T follicular helper cell (primary cell): ENCODE measurements at places on chromosomes 1 and 21.

DNA sequence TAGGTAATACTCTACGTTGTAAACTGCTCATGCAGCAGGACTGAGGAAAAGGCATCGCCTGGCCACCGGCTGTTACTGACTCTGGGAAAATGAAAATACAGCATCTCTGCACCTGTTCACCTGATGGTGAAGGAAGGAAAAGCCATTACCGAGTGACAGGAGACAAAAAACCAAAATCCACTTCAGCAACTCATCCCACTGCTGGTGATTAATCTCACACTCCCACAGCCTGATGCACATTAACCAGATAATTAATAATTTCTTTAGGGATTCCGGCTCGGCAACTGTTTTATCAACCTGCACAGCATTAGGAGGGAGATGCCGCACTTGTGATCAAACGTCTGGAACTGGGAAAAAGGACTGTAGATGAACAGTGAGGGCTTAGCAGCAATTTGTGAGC lies 183.9 kb upstream of the ESRRG start:
- DNase-seq, result no peak

- DNase-seq, result no peak
Measured at GRCh38 chr1:59520827-59521418, 224.0 kb downstream of the FGGY start.

GRCh38 chr1:1355416-1355815 lies 2.9 kb downstream of the MXRA8 start:
- DNase-seq, result no peak

DNA sequence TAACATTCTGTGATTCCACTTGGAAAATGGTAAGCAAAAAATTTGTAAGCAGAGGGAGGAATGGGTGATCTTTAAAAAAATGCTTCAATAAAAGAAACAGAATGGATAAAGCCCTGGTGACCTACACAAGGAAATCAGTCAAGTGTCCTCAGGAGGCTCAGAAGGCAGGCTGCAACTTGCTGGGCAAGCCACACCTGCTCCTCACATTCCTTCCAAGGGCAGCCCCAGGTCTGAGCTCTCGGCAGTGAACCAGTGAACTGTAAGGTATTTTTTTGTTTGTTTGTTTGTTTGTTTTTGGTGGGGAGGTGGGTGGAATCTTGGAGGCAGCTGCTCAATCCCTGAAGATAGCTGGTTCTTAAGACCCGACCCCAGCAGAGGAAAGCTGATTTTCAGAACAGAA lies 4.4 kb downstream of the TACSTD2 start:
- no peak for DNase-seq

DNA sequence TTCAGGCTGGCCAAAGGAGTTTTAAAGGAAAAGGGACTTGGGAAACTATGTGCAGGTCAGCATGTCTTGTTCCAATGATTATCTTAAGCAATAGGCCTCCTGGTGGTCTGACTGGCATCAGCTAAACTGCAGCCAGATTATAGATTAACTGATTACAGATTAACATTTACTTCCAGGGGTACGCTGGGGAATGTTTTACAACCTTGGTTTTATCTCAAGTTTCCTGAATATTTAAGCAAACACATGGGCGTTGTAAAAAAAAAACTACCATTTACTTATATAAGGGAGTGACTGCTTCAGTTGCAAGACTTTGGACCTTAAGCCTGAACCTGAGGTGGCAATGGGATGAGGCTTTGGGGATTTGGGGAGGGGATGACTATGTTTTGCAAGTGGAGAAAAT lies 600.6 kb upstream of the B3GALT2 start:
- no peak for DNase-seq

- peak; percentile 79 for DNase-seq
Measured at GRCh38 chr1:9129266-9130041, 552 bp upstream of the GPR157 start.

DNA sequence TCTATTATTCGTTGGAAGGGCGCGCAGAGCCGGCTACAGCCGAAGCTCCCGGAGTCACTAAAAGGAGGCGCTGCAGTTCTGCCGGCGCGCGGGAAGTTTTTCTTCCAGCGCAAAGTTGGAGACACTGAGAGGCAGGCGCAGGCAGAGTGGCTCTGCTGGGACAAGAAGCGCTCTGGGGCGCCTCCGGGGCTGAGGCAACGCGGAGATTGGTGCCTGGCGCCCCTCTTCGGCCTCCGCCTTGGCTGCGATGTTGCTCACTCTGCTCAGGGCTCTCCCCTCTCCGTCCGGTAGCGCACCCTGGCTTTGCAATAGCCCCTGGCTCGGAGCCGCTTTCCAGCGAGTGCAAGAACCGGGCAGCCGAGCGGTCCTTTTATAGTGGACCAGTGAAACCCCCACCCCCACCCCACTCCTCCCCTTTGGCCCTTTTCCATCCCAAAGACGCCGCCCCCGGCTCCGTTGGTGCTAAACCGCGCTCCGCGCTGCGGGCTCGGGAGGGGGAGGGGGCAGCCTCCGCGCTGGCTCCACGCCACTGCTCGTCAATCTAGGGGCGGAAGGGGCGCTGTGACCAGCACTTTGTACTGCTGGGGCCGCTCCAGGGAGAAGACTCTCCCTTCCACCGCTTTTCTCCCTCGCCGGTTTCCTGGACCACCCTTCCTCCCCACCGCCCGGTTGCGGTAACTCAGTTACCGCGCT lies at the start of gene ADAMTS1:
Gene ADAMTS1 (minus strand): TSS at position 344 of the 693 bp plus-strand sequence. CDS start 455 bp downstream, outside the sequence.
- DNase-seq, result no peak

DNA sequence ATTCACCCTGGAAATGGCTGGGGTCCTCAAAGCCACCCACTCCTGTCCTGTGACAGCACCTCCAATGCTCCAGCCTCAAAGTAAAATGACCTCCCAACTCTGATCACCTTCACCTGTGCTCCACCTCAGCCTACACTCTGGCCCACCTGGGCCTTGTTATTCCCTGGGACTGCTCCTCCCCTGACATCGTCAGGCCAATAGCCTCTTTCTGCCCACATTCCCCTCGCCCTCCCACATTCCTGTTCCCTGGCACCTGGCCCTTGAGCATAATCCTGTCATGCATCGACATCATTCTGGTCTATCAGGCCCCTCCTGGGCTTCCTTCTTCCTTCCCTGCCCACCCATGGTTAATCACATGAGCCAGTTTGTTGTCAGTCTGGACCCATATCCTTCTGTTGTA lies 13.2 kb upstream of the BCAR3 start:
- no peak for DNase-seq

GRCh38 chr1:114023377-114023776 lies 44.1 kb downstream of the OLFML3 start:
- no peak for DNase-seq

DNA sequence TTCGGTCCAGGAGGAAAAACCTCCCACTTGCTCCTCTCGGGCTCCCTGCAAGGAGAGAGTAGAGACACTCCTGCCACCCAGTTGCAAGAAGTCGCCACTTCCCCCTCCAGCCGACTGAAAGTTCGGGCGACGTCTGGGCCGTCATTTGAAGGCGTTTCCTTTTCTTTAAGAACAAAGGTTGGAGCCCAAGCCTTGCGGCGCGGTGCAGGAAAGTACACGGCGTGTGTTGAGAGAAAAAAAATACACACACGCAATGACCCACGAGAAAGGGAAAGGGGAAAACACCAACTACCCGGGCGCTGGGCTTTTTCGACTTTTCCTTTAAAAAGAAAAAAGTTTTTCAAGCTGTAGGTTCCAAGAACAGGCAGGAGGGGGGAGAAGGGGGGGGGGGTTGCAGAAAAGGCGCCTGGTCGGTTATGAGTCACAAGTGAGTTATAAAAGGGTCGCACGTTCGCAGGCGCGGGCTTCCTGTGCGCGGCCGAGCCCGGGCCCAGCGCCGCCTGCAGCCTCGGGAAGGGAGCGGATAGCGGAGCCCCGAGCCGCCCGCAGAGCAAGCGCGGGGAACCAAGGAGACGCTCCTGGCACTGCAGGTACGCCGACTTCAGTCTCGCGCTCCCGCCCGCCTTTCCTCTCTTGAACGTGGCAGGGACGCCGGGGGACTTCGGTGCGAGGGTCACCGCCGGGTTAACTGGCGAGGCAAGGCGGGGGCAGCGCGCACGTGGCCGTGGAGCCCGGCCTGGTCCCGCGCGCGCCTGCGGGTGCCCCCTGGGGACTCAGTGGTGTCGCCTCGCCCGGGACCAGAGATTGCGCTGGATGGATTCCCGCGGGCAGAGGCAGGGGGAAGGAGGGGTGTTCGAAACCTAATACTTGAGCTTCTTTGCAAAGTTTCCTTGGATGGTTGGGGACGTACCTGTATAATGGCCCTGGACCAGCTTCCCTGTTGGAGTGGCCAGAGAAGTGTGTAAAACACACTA lies 45.3 kb downstream of the MRPL39 start:
- DNase-seq, result peak; percentile 28

DNA sequence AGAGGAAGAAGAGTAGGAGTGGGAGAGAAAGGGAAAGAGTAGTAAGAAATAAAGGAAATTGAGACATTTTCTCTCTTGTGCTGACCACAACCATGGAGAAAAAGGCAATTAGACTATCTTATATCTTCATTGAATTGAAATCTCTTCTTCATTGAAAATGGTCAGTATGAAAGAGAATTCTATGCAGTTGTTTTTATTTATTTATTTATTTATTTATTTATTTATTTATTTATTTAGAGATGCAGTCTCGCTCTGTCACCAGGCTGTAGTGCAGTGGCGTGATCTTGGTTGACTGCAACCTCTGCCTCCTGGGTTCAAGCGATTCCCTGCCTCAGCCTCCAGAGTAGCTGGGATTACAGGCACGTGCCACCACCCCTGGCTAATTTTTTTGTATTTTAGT lies 447.1 kb downstream of the PTPRC start:
- no peak for DNase-seq

DNA sequence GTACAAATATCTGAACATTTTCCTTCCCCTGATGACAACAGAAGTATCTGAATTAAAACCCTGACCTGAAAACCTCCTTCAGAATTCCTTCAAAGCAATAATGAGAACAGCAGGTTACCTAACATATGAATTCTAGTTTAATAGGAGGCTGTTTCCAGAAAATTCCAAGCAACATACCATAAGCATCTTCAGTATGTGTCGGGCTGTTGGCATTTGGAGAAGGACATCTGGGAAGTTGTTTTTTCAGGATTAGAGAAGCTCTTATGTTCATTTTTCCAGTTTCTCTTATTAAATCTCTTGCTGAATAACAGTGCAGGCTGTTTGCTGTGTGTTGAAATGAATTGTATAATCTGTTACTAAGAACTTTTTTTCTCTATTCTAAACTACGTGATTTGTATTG lies 101.5 kb downstream of the PLA2G4A start:
- DNase-seq, result no peak

DNA sequence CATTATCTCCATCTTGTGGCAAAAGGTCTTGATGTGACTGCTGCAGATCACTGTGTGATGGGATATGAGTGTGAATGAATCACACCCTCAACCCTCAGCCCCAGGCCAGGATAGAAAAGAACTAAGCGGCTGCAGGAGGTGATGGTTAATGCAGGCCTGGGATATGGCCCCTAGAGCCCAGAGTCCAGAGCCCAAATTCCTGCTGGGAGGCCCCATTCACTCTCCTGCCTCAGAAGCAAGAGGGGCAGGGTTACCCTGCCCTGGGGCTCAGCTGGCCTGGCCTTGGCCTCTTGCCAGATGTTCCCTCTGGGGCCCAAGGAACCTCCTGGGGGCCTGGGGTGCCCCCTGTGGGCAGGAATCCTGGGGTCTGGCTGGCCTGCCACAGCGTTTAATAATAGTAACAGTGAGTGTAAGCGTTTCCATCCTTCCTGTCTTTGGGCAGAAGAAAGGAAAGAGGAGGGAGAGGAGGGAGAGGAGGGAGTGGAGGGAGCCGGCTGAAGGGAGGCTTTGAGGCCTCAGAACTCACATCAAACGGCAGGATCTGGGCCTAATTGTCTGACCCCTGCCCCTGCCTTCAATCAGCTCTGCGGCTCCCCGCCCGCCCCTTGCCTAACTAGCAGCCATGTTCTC lies 26.2 kb downstream of the DMAP1 start:
- no peak for DNase-seq

- no peak for DNase-seq
Measured at GRCh38 chr21:38950435-38951094, 144.8 kb downstream of the ETS2 start.

- DNase-seq, result no peak
Measured at GRCh38 chr1:191022856-191023255, 545.2 kb upstream of the BRINP3 start.

- DNase-seq, result no peak
Measured at GRCh38 chr1:36377791-36378492, 7.8 kb downstream of the STK40 start.

DNA sequence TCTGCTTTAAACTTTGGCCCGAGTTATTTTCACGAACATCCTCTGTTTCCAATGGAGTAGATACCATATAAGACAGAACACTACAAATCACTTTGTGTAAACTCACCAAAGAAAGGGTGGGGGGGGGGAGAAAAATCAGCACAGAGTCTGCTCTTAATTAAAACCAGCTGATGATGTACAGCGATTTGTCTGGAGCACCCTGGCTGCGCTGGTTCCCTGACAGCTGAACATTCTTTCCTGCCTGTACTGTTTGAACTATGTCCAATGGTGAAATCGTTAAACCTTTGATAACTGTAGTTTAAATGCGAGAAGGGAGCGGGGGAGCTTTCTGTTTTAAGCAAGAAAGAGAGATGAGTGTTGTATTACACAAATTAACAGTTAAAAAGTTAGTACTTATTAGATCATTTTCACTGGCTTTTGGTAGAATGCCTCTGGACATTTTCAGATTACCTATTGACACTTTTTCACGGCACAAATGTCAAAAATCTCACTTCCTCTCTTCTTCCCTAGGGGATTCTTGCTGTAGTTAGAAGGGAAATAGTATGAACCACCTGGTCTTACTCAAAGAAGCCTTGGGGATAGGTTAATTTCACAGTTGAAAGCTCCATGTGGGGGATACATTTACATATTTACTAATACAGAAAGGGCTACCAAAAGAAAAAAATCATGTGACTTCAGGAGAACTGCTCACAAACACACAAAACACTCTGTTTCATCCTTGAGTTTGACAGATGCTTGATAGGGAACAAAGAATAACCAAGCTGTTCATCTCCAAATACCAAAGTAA lies 140.2 kb upstream of the RUNX1 start:
- DNase-seq, result no peak

DNA sequence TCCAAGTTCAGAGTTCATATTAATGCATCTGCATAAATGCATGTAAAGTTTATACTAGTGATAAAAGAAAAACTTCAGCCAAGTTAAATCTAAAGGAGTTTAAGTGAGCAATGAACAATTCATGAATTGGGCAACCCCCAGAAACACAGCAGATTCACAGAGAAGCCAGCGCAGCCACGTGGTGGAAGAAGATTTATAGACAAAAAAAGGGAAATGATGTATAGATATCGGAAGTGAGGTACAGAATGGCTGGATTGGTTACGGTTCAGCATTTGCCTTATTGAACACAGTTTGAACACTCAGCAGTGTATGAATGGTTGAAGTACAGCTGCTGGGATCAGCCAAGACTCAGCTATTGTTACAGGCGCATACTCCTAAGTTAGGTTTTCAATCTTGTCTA lies 5.7 kb downstream of the AK5 start:
- DNase-seq, result no peak

- DNase-seq, result no peak
Measured at GRCh38 chr1:115134231-115134630, 44.9 kb upstream of the TSPAN2 start.

DNA sequence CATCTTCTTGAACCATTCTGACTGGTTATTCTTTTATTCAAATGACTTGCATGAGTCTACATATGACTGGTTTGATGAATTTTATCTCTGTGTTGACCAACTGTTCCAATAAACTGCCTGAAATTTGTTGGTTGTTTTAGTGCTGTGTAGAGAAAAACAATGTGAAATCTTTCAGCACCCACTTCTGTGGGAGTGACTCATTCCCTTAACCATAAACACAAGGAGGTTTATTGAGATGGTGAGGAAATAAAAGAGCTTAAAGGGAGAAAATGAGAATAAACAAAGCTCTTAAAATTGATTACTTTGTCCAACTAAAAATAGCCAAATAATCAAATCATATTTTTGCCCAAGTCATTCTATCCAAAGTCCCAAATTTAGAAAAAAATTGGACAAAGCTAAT lies 341.1 kb downstream of the TGFB2 start:
- no peak for DNase-seq

GRCh38 chr1:92587445-92587844 lies 100.7 kb upstream of the GFI1 start:
- DNase-seq, result no peak
